ENCODE measurements at places on chromosomes 5 and 9. TPM values are rescaled to one million over a fixed set of nuclear protein-coding genes. Genes with fewer than 3 reads are reported as not detected.

The CDKN2B-AS1 gene
- not detected for total RNA-seq

The ORM2 gene
- total RNA-seq, result not detected

The EPB41L4A gene
- total RNA-seq, result 6.0 TPM

The ARHGEF37 gene
- total RNA-seq, result 0.12 TPM

The NACC2 gene
- total RNA-seq, result 16.5 TPM

The NIPBL gene
- 44.2 TPM for total RNA-seq

The LHX3 gene
- total RNA-seq, result not detected

The PCDHGB1 gene
- total RNA-seq, result 8.9 TPM

The ITGA2 gene
- 7.1 TPM for total RNA-seq

The TCF7 gene
- total RNA-seq, result 9.7 TPM

The SPINK5 gene
- total RNA-seq, result 4.5 TPM

The SPINK7 gene
- not detected for total RNA-seq

DNA sequence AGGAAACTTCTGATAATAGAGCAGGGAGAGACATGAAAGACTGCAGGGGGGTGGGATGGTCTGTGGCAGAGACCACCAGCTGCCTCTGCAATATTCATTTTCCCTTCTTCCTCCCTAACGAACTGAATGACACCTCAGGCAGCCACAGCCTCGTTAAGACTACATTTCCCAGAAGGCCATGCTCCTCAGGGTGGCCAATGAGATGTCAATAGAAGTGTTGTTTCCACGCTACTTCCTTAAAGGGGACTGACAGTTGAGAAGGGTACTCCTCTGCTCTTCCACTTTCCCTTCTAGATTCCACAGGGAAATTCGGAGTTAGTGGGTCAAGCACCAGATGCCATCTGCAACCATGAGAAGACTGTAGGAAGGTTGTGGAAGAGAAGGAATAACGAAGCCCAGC, 52.0 kb upstream of the DAPK1 start:
- H3K4me1 ChIP-seq, result no peaks in the 10 kb centered on the region
- peak; percentile 76 for DNase-seq
- no peak overlapping the region for H3K27ac ChIP-seq
- H3K36me3 ChIP-seq, result no peaks in the 10 kb centered on the region
- no peaks in the 10 kb centered on the region for H3K27me3 ChIP-seq
- no peak overlapping the region for H3K4me3 ChIP-seq

DNA sequence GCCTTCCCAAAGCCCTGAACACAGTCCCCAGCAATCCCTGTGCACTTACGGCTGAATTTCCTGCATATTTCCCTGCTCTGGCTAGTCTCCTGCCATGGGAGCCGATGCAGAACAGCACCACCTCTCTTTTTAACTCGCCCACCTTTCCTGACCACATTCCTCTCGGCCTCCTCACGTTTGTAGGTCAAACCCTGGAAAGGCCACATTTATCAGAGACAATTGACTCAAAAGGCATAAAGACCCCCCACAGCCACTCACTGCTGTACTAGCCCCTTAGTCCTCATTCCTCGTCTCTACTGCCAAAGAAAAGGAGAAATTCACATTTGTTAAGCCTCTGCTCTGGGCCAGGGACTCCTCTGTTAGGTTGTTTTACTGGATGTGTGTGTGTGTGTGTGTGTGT, 43.6 kb downstream of the ENC1 start:
- no peak overlapping the region for H3K27ac ChIP-seq
- H3K27me3 ChIP-seq, result no peaks in the 10 kb centered on the region
- H3K36me3 ChIP-seq, result no peaks in the 10 kb centered on the region
- H3K4me3 ChIP-seq, result no peak overlapping the region
- peak; percentile 83 for DNase-seq

- peaks cover 10% of the 10 kb centered on the region for H3K4me1 ChIP-seq
- H3K36me3 ChIP-seq, result no peaks in the 10 kb centered on the region
- no peak for DNase-seq
- H3K27me3 ChIP-seq, result no peaks in the 10 kb centered on the region
- H3K27ac ChIP-seq, result no peak overlapping the region
These were observed 141.5 kb upstream of the FBXL17 start for GRCh38 chr5:108523360-108523759.

- no peaks in the 10 kb centered on the region for H3K27me3 ChIP-seq
- no peak overlapping the region for H3K27ac ChIP-seq
- no peaks in the 10 kb centered on the region for H3K4me1 ChIP-seq
- H3K36me3 ChIP-seq, result no peaks in the 10 kb centered on the region
- DNase-seq, result no peak
- H3K4me3 ChIP-seq, result no peak overlapping the region
These were observed 259.8 kb downstream of the ZSWIM6 start for GRCh38 chr5:61591859-61592258.

GRCh38 chr5:9515436-9515835, 30.4 kb downstream of the SEMA5A start:
- H3K4me1 ChIP-seq, result no peaks in the 10 kb centered on the region
- H3K27me3 ChIP-seq, result no peaks in the 10 kb centered on the region
- no peaks in the 10 kb centered on the region for H3K36me3 ChIP-seq
- no peak for DNase-seq
- no peak overlapping the region for H3K27ac ChIP-seq
- H3K4me3 ChIP-seq, result no peak overlapping the region

GRCh38 chr9:123150708-123151503, 117.4 kb downstream of the GPR21 start:
- no peaks in the 10 kb centered on the region for H3K4me1 ChIP-seq
- no peaks in the 10 kb centered on the region for H3K27me3 ChIP-seq
- DNase-seq, result no peak
- no peak overlapping the region for H3K4me3 ChIP-seq
- 0 out of 2 replicates have a peak, but pooled peaks cover 5% of the 10 kb centered on the region for H3K36me3 ChIP-seq
- H3K27ac ChIP-seq, result no peak overlapping the region

GRCh38 chr5:72305194-72306142, 14.6 kb downstream of the MRPS27 start:
- peak; percentile 12 for DNase-seq
- no peaks in the 10 kb centered on the region for H3K27me3 ChIP-seq
- H3K36me3 ChIP-seq, result no peaks in the 10 kb centered on the region

- H3K4me1 ChIP-seq, result no peaks in the 10 kb centered on the region
- no peak overlapping the region for H3K4me3 ChIP-seq
- no peaks in the 10 kb centered on the region for H3K27me3 ChIP-seq
These were observed 44.1 kb upstream of the CDKN2B start for GRCh38 chr9:22053178-22053577.

GRCh38 chr9:83425240-83425639, 113.0 kb downstream of the FRMD3 start:
- H3K36me3 ChIP-seq, result no peaks in the 10 kb centered on the region
- no peak overlapping the region for H3K27ac ChIP-seq
- no peaks in the 10 kb centered on the region for H3K4me1 ChIP-seq
- H3K4me3 ChIP-seq, result no peak overlapping the region

GRCh38 chr9:5988265-5988664, 27.2 kb downstream of the RANBP6 start:
- no peaks in the 10 kb centered on the region for H3K27me3 ChIP-seq
- peak; percentile 11 for DNase-seq
- no peak overlapping the region for H3K27ac ChIP-seq
- H3K4me3 ChIP-seq, result no peak overlapping the region

DNA sequence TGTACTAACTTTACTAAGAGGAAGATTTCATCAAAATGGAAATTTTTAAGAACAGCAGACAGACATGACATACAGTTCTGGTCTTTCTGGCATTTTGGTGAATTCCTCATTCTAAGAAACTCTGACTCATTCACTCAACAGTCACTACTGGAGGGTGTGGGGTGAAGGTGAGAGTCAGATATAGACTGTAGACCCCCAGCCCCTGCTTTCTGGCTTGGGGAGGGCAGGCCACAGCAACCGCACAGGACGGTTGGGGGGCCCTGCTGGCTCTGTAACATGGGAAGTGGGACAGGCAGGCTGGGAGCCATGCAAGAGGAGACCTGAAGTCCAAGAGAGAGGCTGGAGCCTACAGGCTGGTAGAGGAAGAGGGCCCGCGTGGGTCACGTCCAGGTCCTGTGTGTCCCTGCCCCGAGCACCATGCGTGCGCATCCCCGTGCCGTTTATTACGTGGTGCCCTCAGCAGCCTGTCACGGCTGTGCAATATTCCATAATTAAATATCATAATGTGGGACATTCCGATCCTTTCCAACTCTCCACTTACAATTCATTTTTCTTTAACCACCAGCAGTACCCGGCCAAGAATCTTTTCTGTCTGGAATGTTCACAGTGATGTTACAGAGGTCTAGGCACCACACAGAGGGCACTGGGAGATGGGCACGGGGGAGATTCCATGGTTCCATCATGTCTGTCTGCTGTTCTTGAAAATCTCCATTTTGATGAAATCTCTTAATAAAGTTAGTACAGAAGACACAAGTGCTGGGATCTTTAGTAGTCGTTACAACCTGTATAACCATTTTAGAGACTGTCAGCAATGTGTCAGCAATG, 75.5 kb downstream of the SEMA4D start:
- no peak overlapping the region for H3K27ac ChIP-seq
- H3K36me3 ChIP-seq, result no peaks in the 10 kb centered on the region
- DNase-seq, result no peak
- H3K4me3 ChIP-seq, result no peak overlapping the region

DNA sequence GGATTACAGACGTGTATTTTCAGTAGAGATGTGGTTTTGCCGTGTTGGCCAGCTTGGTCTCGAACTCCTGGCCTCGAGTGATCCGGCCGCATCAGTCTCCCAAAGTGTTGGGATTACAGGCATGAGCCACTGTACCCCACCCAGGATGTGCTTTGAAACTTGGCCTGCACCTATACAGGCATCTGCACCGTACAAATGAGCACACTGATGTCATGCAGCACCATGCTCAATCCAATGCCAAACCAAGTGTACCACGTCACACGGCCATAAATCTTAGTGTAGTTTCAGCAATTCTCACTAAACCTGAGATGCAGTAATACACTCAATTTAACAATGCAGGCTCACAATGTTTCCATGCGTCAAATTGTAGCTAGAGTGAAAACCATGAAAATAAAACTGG, 6.3 kb downstream of the NSUN2 start:
- H3K4me1 ChIP-seq, result peaks cover 2% of the 10 kb centered on the region
- no peak overlapping the region for H3K4me3 ChIP-seq
- H3K27ac ChIP-seq, result no peak overlapping the region
- peaks cover 51% of the 10 kb centered on the region for H3K36me3 ChIP-seq
- no peak for DNase-seq

- no peaks in the 10 kb centered on the region for H3K36me3 ChIP-seq
- H3K27ac ChIP-seq, result 0 out of 2 replicates have a peak overlapping the region, but pooled peaks have one; percentile 47
- no peaks in the 10 kb centered on the region for H3K27me3 ChIP-seq
- H3K4me3 ChIP-seq, result no peak overlapping the region
These were observed 64.6 kb downstream of the ELOVL7 start for GRCh38 chr5:60779466-60779865.

DNA sequence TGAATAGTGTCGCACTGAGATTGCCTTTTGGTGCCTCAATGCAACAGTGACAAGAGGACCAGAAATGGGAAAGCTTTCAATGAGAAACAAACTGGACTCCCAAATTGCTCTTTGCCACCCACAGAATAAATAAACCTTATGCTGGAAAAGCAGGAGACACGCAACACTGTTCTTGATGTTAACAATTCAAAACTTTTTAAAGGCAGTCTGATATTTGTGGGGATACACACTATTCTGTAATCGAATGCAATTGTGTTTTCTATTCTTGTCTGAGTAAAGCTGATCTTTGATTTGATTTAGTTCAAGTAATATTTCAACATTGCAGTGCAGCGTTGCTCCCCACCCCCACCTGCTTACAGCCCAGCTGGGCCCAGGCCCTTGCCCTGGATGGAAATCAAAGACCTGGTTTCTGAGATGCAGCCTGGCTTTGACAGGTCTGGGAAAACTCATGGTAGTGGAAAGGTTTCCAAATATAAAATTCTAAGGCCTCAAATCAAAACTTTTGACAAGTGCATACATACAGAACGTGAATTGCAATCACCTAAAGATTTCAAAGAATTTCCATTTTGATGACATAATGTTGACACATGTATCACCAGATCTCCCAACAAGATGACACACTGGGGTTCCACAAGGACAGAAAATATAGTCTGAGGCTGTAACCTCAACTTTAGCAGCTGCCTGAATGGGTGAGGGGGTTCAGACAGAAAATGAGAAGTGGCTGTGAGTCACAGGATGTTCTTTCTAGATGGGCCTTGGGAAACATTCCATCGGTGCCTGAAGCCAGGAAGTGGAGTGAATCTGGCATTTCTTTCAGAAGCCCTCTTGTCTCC, 55.1 kb downstream of the ABCA1 start:
- H3K27ac ChIP-seq, result no peak overlapping the region
- no peaks in the 10 kb centered on the region for H3K36me3 ChIP-seq
- H3K4me1 ChIP-seq, result peaks cover 23% of the 10 kb centered on the region
- no peak overlapping the region for H3K4me3 ChIP-seq
- no peaks in the 10 kb centered on the region for H3K27me3 ChIP-seq

DNA sequence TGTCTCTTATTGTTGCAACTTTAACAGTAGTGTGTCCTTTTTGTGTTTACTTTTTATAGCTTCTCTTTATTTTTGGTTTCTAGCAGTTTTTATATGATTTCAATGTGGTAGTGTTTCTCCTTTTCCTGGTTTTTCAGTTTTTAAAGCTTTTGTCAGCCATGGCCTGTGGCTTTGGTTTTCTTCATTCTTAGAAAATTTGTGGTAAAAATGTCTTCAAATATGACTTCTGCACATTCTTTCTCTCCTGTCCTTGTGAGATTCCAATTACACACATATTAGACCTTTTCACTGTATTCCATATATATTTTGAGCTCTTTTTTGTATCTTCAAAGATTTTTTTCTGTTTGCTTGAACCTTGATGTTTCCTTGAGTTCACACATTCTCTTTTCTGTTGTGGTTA, 180.5 kb downstream of the CNTLN start:
- no peaks in the 10 kb centered on the region for H3K36me3 ChIP-seq
- no peaks in the 10 kb centered on the region for H3K4me1 ChIP-seq
- DNase-seq, result no peak
- no peak overlapping the region for H3K4me3 ChIP-seq

DNA sequence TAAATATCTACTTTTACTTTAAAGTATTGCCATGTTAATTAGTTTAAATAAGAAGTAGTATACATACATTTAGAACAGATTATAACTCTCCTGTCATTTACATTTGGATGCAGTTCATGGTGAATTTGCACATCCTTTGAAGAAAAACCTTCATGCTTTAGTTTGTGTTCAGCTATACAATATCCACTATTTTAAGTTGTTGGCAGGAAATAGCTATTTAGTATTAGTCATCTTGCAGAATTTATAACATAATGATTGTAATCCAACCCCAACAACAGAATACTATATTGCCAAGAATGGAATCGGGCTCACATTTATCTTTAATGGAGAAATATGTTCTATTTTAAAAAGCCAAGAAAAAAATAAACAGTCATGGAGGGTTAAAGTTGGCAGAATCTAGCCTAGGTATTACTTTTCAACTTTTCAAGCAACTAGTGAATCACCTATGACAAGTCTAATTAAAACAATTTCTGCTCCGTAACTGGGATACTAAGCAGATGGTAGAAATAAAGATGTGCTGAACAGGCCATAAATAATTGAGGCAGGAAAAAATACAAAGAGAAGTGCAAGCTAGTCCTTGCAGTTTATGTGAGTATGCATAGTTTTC, 1170.6 kb upstream of the NUDT12 start:
- H3K27me3 ChIP-seq, result no peaks in the 10 kb centered on the region
- no peak overlapping the region for H3K4me3 ChIP-seq
- DNase-seq, result no peak
- no peaks in the 10 kb centered on the region for H3K36me3 ChIP-seq
- no peak overlapping the region for H3K27ac ChIP-seq

DNA sequence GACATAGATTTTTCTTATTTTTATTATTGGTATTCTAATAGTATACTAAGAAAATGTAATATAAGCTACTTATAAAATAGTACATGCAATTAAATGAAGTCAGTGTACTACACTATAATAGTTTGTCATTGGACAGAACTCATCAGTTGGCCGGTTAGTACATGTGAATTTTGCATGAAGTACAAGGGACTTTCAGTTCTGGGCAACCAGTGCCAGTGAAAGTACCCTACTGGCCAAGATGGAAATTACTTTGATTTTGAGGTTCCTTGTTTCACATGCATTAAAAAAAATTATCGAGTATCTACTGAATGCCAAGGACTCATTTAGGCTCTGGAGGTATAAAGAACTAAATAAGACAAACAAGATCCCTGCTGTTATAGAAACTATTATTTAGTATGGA, 213.4 kb upstream of the ELL2 start:
- no peaks in the 10 kb centered on the region for H3K36me3 ChIP-seq
- H3K4me1 ChIP-seq, result no peaks in the 10 kb centered on the region

All from GM23338 (cell line).